ENCODE measurements at places on chromosomes 11 and 22.

DNA sequence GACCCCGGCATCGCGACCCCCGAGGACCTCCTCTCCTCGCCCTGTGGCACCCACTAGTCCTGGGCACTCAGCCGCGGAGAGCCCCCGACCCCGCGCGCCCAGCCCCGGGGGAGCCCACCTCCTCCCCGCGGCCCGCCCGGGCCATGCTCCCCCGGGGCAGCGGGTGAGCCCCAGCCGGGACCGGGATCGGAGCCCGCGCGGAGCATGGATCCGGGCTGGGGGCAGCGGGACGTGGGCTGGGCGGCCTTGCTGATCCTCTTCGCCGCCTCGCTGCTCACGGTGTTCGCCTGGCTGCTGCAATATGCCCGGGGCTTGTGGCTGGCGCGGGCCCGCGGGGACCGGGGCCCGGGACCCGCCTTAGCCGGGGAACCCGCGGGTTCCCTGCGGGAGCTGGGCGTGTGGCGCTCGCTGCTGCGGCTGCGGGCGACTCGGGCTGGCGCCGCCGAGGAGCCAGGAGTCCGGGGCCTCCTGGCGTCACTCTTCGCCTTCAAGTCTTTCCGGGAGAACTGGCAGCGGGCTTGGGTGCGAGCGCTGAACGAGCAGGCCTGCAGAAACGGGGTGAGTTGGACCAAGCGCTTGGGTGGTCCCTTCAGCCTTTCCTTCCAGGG lies 498 bp downstream of the C2CD2L start:
- DNase-seq = no peak

- no peak for DNase-seq
Observed at GRCh38 chr11:44602891-44603310, 37.4 kb downstream of the CD82 start.

- DNase-seq = no peak
Observed at GRCh38 chr11:2816523-2816922, 69.1 kb downstream of the CDKN1C start.

DNA sequence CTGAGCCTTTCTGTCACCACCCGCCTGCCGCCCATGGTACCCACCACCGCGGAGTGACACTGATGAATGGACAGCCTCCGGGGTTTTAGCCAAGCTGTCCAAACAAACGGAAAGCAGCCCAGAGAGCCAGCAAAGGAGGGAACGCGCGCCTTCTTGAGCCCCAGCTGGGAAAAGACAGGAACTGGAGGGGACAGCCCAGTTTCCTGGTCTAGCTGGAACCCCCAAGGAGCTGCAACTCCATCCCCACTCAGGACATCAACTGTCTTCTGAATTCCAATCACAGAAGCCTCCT lies 33.7 kb downstream of the SHISAL1 start:
- DNase-seq = no peak

GRCh38 chr11:110022548-110022947 lies 70.6 kb upstream of the ZC3H12C start:
- DNase-seq = peak; percentile 8

GRCh38 chr22:45200230-45200629 lies 36.5 kb downstream of the NUP50 start:
- DNase-seq = no peak

DNA sequence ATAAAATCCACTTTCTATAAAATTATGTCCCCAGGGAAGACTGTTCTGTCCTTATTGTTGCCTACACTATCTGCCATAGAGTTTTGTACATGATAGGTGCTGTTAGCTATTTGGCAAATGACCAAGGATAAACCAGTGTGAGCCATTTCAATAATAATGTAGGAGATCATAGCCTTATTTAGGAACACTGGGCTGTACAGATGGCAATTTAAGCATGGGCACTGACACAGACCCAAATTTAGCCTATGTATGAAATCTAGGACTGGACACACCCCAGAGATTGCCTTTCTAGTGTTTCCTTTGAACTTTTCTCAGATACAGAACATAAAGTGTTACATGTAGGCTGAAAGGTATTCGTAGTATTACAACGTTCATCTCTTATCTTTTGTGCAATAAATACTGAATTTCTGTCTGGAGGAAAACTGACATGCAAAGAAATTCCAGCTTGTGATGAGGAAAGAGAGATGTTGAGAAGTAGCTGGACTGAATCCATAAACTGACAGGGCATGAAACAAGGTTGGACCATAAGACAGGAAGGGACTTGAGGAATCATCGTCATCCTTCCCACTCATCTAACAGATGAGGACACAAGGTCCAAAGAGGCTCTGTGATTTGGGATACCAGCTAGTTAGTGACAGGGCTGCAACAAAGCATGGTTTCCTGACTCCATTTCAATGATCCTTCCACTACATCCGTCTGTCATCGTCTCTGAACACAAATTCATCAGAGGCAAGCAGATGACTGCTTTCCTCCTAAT lies 60.3 kb downstream of the TMPRSS5 start:
- DNase-seq = no peak

DNA sequence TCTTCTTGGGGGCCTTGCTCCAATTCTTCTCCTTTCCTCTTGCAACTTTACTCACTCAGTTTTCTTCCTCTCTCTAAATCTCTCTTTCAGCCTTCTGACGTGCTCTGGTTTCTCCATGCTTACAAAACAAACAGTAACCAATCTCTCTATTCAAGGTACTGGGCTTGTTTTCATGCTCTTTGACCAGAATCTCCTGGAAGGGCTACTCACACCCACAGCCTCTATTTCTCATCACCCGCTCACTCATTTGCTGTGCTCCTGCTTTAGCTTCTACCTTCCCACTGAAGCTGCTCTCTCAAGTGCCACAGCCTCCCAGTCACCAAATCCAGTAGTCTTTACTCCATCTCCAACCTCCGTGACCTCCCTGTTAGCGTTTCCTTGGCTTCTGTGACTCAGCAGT lies 60.4 kb downstream of the SERGEF start:
- DNase-seq = no peak

DNA sequence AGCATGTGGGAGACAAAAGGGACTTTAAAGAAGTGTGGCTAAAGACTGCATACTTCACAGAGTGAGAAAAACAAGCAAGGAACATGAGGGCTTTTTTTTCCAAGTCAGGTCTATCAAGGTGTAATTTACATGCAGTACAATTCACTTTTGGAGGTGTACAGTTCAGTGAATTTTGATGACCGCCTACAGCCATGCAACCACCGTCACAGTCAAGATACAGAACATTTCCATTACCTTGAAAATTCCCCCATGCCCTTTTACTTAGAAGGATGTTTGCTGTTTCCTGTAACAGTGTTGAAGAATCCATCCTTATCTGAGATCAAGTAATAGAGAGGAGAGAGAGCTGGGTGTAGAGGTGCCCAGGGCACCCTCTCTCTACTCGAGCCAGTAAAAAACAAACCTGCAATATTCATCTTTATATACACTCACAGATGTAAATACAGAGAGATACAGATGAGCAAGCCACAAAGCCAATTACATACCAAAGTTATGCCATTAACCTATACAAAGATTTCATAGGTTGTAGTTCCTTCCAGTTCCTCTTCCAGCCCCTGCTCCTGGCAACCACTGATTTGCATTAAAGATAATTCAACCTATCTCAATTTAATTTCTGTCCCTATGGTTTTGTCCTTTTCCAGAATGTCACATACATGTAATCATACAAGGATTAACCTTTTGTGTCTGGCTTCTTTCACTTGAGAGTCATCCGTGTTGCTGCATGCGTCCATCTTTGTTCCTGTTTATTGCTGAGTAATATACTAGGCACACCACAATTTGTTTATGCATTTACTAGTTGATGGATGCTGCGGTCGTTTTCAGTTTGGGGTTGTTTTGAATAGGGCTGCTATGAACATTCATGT lies 35.0 kb upstream of the RASD2 start:
- DNase-seq = no peak

DNA sequence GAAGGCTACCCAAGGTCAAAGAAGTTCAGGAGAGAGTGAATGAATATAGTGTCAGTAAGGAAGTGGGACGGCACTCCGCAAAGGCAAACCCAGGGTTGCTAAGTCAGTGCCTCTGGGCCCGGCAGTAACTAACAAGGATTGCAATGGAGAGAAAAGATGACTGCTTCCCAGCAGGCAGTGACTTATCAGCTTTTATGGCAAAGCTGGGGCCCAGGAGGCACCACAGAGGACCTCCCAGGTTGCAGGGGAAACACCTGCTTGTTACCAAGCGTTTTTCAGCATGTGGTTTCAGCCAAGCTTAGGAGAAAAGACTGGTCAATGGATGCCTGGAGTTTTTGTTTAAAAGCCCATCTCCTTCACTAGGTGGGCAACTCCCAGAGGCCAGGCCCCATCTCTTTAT lies 11.3 kb downstream of the CACNG2 start:
- no peak for DNase-seq

DNA sequence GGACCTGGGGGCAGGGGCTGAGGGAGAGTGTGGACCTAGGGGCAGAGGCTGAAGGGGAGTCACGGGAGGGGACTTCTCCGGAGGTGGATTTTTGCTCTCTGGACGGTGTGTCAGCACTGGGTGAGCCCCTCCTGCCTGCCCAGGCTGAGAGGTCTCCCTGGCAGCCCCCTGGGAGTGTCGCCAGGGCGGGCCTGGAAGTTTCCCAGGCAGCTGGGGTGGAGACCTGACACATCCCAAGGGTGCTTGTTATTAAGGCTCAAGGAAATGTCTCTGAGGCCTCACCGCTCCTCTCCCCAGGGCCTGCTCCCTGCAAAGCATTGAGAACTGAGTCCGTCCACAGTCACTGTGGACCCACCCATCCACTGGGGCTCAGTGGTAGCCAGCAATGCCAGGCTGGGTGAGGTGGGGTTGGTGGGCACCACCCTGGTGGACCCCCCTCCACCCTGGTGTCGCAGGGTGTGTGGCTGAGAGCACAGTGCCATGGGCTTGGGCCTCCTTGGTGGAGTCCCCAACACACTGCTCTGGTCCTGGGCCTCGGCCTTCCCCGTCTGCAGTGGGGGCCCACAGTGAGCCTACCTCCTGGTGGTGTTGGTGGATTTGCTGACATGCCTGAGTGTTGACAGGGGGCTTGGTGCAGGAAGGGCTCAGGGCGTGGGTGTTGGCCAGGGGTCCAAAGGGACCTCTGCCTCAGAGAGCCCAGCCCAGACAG lies 2.5 kb downstream of the CD81 start:
- DNase-seq = no peak

DNA sequence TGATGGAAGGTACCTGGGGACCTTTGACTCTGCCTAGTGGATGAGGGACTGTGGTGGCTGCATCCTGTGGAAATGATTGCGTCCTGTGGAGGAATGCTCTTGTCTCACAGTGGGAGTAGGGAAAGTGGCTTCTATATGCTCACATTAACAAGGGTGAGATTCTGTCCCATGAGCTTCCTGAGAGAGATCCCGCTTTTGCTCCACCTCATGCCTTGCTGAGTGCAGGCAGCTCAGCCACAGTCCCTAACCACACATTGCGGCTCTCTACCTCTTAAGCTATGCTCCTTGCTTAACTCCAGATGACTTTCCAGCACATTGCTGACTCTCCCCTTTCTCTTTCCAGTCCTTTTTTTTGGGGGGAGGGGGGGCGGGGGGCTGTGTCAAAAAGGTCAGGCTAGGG lies 45.0 kb downstream of the TEAD1 start:
- DNase-seq = peak; percentile 59

DNA sequence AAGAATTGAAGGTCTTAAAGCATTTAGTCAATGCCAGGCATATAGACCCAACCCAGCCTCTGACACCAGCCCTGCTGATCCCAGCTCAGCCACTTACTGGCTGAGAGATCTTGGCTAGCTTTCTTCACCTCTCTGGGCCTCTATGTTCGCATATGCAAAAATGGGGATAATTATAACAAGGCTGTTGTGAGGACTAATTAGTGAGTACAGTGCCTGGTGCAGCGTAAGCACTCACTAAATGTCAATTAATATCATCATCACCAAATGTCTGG lies 10.5 kb downstream of the CHST1 start:
- DNase-seq = no peak

DNA sequence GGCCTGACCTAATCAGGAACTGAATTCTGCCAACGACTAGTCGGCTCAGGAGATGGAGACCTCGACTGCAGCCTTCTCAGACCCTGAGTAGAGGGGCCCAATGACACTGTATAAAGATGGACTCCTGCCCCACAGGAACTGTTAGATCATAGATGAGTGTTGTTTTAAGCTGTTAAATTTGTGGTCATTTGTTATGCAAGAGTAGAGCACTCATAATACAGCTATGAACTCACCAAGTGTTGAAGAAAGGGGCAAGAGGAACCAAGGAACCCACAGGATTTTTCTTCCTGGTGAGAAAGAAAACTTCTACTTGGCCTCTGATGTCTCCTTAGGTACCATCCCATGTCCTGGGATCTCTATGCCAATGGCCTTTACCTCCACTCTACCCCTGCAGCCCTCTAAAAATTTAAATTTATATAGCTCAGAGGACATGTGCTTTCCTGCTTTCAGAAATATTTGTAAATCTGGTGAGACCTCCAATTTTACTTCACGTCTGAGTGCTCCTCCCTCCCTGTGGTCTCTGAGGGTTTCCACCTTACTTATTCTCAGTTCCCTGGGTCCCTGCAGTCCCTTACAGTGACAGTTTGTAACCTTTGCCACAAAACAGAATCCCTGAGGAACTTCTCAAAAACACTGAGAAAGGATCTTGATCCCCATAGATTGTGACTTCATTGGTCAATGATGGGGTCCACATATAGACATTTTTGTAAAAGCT lies 256.3 kb upstream of the ARHGAP20 start:
- DNase-seq = no peak

DNA sequence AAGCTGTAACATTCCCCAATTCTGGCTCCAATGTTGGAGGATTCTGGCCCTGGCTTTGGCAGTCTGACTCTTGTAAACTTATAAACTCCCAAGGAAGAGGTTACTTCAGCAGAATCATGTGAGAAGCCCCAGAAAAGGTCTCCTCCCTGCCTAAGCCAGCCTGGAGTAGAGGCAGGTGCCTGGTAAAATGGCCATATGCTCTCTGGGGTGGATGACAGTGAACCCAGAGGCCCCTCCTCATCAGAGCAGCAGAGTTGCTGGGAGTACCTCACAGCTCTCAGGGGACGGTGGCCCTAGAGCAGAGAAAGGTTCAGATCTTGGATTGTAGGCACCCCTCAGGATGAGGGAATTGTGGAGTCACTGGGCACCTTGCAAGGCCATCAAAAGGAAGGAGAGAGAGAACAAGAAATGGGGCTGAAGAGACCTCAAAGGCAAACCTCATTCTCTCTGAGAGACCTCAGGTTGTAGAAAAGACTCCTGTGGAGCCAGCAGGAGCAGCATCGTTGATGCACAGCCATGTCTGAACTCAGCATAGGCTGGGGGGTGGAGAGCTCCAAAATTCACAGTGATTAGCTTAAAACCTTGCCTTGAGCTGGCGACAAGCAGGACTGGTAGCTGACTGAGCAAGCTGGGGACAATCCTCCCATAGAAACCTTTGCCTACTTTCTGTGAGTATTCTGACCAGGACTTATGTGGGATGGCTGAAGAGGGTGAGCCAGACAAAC lies 4.9 kb upstream of the P2RY6 start:
- no peak for DNase-seq

DNA sequence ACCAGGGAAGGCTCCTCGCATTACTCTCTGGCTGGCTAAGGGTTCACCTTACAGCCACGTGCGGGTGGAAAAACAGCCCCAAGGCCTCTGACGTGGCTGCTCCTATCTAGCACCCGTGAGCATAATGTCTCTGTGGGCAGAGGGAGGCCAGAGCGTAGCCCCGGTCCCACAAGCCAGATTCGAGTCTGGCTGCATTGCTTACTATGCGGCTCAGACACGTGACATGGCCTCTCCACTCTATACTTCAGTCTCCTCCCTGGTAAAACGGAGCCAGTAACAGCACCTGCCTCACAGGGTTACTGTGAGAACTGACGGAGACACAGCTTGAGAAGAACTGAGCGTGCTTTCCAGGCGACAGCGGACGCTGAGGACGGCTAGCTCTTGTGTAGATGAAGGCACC lies 105.8 kb upstream of the BID start:
- DNase-seq = no peak
